ENCODE measurements at places on chromosomes 5 and 9.
A peak's percentile ranks its signal among the peaks of the same experiment; 100 is the strongest.

- no peak for DNase-seq
These were observed 31.0 kb downstream of the MTREX start for GRCh38 chr5:55338810-55339243.

DNA sequence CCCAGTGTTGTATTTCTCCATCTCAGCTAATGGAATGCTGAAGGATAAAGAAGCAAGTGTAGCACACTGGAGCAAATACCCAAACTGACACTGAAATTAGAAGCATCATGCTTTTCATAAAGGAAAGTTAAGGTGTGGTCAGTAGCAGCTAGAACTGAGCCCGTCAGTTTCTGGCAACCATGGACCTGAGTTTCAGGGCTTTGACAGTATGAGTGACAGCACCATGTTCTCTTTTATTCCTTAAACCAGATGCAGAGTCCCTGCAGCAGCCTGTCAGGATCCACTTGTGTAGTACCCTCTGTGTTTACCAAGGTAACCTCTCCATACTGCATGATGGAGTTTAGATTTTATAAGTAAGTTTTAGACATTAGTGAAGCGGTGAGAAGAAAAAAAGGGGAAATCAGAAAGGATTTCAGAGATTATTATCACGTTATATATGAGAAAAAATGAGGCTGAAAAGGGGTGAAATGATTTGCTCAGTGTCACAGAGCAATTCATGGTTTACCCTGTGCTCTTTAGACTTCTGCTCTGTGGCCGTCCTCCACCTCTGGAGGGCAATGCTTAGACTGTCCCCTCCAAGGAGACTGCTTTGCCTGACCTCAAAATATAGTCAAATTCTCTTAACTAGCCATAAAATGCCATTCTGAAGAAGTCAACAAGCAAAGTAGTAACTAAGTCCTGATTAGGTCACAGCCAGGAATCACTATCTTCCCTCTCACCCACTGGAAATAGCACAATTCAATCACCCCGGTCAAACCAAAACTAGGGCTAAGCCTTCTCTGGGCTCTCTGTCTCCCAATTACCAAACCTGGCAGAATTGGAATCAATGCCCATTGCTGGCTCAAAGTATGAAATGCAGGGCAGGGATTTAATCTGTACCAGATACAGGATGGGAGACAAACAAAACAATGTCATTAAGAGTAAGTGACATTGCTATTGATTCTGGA is 10.5 kb upstream of the MYOT start:
- no peak for DNase-seq

- DNase-seq = no peak
These were observed 41.6 kb upstream of the NAA35 start for GRCh38 chr9:85899388-85899787.

DNA sequence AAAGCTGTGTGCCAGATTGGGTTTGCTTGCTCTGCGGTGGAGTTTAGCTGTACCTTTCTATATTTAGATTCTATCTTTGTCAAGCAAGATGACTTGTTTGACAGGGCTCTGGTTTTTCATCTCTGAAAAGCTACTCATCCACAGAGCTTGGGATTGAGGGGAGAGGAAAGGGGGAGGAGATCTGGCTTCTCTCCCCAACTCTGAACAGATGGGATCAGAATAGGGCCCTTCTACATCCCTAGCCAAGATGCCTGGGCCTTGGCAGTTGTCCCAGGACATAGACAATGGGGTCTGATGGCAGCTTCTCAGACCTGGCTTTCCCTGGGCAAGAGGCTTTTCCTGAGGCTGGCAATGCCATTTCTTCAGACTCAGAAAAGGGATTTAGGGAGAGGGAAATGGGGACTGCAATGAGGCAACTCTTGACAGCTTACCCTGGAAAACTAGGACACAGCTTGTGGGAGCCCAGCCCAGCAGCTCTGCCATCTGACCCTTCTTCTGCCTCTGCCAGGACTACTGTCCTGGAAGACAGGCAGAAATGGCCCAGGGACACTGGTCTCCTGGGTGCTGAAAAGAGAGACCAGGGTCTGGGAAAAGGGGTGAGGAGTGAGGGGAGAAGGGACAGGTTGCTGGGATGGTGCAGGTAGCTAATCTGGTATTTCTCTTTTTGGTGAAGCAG is 50.2 kb upstream of the ASTN2 start:
- no peak for DNase-seq

DNA sequence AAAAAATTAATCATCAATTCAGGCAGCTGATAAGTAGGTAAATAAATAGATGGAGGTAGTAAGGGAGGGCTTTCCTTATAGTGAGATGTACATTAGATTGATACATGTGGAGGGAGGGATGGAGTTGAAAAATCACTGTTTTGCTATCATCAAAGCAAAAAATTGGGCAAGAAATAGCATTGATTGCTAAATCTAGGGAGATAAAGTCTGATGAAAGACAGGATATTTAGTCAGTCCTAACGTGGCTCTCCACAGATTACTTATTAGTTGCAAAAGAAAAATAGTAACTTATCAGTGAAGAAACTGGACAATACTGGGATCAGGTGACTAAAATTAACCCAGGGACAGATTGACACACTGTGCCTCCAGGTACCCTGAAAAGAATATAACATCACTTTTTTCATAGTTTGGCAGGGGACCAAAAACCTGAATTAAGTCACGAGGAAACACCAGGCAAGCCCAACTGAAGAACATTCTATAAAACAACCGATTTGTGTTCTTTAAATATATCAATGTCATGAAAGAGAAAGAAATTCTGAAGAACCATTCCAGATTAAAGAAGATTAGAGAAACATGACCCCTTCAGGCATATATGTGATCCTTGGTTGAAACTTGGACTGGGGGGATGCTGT is 27.1 kb upstream of the GOLPH3 start:
- DNase-seq = no peak

DNA sequence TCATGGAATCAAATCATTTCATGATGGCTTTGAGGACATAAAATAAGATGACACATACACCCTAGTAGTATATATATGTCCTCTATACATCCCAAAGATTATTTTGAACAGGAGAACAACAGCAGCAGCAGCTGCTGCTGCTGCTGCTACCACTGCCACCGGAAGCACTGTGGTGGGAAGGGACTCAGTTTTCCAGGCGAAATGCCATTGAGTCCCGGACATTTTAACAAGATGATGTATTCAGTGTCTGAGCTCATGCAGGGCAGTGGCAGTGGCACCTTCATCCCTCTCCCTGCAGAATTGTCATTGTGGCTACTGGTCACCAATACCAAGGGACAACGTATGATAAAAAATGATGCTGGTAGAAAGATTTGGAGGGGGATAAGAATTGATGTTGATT is 151.3 kb downstream of the CHSY3 start:
- DNase-seq = no peak

DNA sequence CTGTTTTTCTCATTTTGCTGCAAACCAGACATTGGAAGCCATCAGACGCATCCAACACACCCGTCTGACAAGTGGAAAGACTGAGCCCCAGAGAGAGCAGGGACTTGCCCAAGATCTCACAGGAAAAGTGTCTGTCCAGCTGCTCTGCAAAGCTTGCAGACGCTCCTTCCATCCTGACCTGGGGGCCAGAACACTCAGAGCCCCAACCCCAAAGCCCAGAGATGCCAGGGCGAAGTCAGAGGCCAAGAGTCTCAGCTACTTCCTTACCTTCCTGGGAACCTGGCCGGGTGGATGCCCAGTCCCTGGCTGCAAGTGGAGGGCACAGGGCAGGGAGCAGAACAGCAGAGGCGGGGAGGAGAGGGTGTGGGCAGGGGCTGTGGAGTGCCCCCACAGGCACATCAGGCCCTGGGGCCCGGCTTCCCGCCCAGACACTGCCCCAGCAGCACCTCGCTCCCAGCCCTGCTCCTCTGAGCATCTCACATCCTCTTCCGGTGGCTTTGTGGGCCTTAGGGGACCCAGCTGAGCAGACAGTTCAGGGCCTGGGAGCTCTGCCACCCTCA is 9.7 kb upstream of the RALGDS start:
- no peak for DNase-seq

GRCh38 chr9:73038089-73038509 is 85.2 kb upstream of the ALDH1A1 start:
- DNase-seq = no peak

- no peak for DNase-seq
These were observed 292.5 kb downstream of the PARP8 start for GRCh38 chr5:50958852-50959457.

DNA sequence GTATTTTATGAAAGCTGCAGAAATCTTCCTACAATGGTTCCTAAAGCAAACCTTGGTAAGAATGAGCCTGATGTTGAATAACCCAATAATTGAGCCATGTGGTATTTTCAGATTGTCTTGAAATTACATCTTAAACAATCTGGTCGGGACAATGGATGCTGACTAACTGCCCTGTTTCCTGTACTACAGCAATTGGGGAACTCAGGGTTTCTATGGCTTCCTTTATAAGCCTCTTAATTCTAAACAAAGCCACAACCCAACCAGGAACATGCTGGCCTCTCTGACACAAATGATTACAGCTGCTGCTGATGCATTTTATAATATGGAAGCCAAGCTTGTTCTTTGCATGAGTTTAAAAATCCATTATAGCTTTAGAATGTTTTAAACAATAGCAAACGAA is 30.2 kb downstream of the PTPN3 start:
- DNase-seq = peak; percentile 61

DNA sequence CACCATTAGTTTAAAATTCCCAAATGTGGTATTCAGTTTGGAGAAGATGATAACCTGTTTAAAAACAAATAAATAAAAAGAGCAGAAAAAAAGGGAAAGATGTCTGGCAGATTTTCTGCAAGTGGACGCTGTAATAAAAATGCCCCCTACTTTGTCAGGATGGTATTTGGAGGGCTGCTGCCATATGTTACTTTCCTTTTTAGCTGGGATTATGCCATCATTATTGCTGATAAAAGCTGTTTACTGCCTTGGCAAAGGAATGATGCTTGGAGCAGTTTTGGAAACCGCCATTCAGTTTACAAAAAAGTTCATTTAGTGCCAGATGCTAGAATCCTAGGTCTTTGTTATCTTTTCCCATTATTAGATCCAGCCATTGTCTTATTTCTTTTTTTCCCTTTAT is 104.8 kb downstream of the PBX3 start:
- no peak for DNase-seq

DNA sequence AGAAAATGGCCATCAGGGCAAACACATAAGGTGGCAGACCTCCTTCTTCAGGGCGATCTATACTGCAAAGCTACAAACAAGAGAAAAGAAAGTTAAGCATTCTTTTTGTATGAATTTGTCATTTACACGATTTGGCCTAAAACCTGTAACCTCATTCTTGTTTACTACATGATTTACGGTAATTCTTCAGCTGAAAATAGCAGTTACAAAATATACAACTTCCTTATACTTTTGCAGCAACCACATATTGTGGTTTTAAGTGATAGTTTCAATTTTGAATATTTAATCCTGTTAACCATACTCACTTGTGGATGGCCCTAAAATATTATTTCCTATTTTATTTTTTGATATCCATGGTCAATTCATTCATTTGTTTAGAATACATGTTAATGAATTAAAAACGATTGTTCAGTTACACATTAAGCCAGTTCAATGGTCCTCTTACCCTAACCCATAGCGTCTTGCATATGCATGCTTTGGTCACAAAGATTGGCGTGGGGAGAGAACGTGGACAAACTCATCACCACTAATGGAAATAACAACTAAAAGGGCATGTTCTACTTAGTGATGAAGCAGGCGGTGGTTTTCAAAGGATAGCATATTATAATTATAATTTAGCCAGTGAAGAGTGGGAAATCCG is 16.6 kb downstream of the TUT7 start:
- no peak for DNase-seq

GRCh38 chr5:72076621-72077300 is 30.5 kb upstream of the MAP1B start:
- DNase-seq = no peak

GRCh38 chr5:116887104-116887503 is 312.5 kb upstream of the SEMA6A start:
- no peak for DNase-seq

DNA sequence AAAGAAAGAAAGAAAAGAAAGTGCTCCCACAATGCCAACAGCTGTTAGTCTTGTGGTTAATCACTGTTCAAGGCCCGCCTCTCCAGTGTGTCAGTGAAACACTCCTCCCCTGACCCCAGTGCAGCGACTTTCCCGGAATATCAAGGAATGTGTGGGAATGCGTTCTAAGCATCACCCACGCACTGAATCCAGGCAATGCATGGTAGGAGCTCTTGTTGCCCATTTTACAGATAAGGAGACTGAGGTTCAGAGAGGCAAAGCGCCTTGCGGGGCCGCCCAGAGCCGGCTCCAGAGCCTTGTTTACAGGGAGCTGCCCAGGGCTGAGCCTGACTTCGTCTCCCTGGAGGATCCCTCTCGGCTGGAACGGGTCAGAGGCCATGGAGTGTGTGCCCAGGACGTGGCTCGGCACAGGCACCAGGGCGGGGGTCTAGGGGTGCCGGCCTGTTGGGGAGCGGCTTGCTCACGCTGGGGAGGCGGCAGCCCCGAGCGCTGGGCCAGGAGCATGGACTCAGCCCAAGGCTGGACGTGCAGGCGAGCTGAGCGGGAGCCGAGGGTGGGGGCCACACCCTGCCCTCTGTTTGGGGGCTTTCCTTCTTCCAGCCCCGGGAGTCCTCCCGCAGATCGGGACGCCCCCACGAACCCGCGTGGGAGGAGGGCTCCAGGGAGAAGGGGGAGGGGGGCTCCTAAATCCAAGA is 823 bp downstream of the ST6GALNAC6 start:
- DNase-seq = no peak

- no peak for DNase-seq
These were observed 19.3 kb upstream of the SLC12A7 start for GRCh38 chr5:1131191-1131621.

DNA sequence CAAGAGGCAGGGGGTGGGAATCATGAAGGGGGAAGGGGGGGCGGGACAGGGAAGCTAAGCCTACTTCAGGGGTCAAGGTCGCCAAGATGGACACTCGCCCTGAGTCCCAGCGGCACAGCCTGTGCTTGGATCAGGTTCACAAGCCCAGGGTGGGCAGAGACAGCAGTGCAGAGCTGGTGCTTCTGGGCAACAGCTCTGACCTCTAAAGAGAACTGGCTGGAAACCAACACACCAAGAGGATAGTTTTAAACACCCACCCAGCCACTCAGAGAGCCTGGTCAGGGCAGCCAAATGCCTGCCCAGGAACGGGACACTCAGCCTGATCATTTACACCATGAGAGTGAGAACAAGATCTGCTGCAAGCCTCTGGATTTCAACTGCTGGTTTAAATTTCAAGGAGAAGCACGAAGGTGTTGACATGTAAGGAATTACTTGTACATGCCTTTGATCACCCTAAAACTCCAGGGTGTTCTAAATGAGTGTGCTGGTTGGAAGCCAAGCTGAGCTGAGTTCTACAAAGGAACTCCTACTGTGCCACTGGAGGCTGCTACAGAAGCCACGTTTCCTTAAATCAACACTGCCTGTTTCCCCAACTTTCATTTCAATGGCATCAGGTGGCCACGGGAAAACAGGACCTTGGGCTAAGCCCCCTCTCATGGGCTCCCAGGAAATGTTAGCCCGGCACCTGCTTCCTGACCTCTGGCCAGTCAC is 91.5 kb downstream of the TTLL11 start:
- DNase-seq = no peak

GRCh38 chr5:129569295-129569694 is 109.2 kb downstream of the ADAMTS19 start:
- DNase-seq = no peak

Data from SIG-M5 (cell line).